ENCODE measurements at places on chromosomes 11 and 22.

- no peak for DNase-seq
Measured at GRCh38 chr22:35368386-35368785, 12.5 kb upstream of the HMOX1 start.

GRCh38 chr11:73409431-73409830, 33.2 kb downstream of the RELT start:
- no peak for DNase-seq

- no peak for DNase-seq
Measured at GRCh38 chr11:115065830-115066664, 387.7 kb downstream of the NXPE2 start.

- no peak for DNase-seq
Measured at GRCh38 chr11:100769617-100770016, 82.5 kb downstream of the ARHGAP42 start.

DNA sequence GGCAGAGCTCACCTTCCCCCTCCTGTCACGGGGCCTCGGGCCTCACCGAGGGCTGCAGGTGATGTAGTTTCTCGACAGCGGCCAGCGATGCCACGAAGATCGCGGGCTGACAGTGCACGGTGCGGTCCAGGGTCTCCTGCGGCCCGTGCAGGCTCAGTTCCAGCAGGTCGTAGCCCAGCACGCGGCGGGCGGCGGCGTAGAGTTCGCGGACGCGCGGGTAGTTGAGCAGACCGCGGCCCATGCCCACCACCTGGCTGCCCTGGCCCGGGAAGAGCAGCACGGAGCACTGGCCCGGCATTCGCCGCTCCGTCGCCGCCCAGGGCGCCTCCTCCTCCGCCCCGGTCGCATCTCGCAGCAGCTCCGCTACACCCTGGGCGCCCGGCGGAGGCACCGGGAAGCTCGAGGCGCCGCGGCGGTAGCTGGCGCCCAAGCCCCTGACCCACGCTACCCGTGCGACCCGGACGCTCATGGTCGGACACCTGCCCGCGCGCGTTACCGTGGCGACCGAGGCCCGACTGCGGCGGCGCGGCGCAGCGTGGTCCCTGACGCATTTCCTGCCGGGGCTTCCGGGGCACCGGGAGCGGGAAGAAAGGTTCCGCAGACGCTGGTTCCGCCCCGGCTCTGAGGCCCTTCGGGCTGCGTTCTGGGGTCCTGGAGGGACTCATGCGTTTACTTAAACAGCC, at the start of gene MCAT:
Gene MCAT (minus strand): TSS at position 519 of the 683 bp plus-strand sequence. CDS start 50 bp downstream, at position 469.
- no peak for DNase-seq

DNA sequence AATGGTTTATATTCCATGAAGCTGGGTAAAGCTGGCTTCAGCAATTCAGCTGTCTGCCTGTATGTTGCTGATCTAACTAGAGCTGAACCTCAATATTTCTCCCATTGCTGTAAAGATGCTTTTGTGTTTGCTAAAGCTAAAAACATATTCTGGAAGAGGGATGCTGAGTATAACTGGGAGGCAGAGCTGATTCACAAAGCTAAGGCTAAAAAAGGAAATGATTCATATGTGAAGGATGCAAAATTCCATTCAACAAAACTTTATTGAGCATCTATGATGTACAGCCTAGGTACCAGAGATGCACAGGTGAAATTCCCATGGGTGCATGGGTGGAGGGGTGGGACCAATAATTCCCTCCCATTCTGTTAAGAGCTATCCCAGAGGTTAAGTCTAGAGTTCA, 193.9 kb downstream of the KIF18A start:
- DNase-seq, result no peak

GRCh38 chr11:71065841-71066240, 186.5 kb downstream of the SHANK2 start:
- DNase-seq, result no peak

- DNase-seq, result no peak
Measured at GRCh38 chr11:122981388-122982264, at the start of gene BSX. Gene BSX (minus strand): TSS chr11:122981834. CDS start chr11:122981671, 163 bp downstream.

- DNase-seq, result peak; percentile 98
Measured at GRCh38 chr22:37674951-37675929, at the start of gene LGALS1. Gene LGALS1 (plus strand): TSS chr22:37675636. CDS start chr22:37675703, 67 bp downstream.

DNA sequence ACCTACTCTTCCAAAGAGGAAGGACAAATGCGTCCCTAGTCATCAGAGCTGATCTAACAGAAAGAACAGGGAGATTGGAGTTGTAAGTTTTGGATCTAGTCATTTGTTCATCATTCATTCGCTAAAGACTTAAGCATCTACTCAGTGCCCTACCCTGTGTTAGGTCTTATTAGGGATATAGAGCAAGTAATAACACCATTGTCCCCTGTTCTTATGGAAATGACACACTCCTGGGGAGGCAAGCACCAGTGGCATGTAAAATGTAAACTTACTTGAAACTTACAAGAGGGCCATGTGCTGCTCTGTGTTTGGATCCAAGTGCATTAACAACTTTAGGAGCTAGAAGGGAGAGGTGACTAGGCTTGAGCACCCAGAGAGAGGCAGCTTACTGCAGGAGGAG, 61.9 kb downstream of the P4HA3 start:
- DNase-seq, result no peak

GRCh38 chr11:103619480-103619879, 417.0 kb upstream of the DDI1 start:
- no peak for DNase-seq

DNA sequence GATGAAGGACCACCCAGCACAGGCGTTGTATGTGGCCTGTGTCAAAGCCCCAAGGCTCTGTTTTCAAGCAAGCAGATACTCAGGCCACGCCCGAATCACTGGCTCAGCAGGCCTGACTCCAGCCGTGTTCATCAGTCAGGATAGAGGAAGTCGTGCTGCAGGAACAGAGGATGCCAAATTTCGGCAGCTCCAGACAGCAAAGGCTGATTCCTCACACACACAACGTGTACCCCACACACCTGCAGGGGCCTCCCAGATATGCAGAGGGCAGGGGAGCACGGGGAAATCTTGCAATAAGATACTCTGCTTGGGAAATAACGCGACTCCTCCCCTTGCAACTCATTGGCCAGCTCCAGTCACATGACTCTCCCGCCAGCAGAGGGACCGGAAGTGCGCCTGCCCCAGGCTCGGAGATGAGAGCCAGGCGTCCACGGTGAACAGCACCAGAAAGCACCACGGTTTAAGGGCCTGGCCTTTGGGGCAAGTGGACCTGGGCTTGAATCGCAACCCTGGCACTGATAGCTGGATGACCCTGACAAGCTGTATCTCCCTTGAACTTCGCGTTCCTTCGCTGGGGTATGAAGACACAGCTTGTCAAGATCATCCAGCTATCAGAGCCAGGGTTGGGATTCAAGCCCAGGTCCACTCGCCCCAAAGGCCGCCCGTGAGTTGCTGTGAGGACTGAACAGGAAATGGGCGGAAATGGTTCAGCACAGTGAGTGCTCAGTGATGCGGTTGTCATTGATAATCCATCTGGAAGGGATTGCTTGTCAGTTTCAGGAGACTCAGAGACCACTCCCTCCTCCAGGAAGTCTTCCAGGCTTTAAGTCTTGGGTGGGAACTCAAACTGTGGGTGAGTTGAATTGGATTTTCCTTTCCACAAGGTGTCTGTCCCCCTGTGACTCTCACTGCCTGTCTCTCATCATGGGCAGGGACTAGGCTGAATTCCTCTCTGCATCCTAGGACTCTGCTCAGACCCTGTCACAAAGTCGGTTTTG, 88.5 kb downstream of the MYEOV start:
- DNase-seq, result no peak

DNA sequence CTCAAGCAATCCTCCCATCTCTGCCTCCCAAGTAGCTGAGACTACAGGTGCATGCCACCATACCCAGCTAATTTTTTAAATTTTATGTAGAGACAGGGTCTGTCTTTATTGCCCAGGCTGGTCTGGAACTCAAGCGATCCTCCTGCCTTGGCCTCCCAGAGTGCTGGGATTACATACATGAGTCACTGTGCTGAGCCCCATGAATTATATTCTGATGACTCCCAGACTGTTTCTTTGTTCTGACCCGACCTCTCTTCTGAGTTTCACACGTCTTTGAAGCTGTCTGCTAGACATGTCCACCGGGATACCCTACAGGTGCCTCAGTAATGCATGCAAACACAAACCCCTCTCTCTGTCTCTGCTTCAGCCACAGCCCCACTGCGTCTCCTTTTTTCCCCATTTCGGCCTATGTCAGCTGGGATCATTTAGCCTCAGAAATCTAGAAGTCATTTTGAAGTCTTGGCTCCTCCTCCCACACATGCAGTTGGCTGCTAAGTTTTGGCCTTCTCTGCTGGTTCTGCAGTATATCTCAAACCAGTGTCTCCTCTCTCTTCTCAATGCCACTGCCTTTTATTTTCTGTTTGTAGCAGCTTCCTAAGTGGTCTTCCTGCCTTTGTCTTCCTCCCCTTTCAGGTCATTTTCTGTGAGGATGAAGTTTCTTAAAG, 4.8 kb downstream of the VPS26B start:
- no peak for DNase-seq

DNA sequence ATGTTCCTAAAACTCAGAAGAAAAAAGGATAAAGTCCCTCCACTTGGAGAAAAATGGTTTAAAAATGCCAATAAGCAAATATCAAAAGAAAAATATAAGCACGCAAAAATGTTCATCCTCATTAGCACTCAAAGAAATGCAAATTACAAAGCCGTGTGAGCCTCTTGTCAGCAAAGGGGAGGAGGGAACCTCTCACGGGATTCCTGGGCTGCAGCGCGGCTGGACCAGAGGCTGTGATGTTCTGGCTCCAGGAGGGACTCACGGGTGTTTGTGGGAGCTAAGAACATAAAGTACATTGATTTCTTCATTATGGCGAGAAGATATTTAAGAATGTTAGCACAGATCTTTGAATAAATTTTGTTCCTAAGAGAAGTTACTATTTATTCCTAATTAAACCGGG, 1451.2 kb downstream of the BRD1 start:
- DNase-seq, result no peak

- DNase-seq, result peak; percentile 56
Measured at GRCh38 chr11:819129-819931, 616 bp downstream of the PNPLA2 start.

DNA sequence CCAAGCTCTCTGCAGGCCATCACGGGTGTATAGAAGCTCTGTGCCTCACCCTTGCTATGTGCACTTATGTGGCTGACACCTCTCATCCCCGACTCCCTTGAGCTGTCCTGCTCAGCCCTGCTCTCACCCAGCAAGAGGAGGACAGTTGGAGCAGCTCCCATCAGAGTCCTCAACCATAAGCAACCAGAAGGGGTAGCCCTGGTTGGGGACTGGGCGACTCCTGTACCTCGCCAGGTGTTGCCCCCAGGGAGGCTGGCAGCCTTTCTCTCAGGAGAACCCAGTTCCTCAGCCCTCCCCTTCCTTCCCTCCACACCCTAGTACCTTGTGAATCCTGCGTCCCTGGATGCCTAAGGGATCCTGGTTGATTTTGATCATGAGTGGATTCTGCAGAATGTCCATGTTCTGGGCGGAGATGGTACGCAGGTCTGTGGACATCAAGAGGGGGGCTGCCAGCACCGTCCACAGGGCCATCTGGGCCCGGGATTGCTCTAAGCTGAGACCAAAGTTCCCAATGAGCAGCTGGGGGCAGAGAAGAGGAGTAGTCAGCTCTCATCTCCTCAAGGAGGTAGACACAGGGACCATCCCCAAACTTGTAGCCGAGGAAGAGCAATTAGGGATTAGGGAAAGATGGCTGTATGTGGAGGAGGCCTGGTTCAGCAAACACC, 8.0 kb downstream of the NAGA start:
- DNase-seq, result no peak

- no peak for DNase-seq
Measured at GRCh38 chr11:72042064-72042745, 38.1 kb downstream of the NUMA1 start.

- no peak for DNase-seq
Measured at GRCh38 chr22:49992921-49993648, 19.5 kb downstream of the IL17REL start.

DNA sequence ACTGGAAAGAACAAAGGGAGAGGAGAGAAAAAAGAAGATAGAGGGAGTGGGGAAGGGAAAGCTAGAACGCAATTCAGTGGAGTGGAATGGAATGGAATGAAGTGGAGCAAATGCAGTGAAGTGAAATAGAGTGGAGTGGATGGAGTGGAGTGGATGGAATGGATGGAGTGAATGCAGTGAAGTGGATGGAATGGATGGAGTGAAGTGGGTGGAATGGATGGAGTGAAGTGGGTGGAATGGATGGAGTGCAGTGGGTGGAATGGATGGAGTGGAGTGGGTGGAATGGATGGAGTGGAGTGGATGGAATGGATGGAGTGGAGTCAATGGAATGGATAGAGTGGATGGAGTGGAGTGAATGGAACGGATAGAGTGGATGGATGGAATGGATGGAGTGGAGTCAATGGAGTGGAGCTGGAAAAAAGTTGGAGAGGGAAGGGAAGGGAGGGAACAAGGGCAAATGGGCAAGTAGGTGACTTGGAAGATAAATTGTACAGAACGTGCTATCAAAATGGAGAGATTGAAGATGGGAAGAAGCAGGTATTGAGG, 13.9 kb downstream of the IFITM10 start:
- no peak for DNase-seq

DNA sequence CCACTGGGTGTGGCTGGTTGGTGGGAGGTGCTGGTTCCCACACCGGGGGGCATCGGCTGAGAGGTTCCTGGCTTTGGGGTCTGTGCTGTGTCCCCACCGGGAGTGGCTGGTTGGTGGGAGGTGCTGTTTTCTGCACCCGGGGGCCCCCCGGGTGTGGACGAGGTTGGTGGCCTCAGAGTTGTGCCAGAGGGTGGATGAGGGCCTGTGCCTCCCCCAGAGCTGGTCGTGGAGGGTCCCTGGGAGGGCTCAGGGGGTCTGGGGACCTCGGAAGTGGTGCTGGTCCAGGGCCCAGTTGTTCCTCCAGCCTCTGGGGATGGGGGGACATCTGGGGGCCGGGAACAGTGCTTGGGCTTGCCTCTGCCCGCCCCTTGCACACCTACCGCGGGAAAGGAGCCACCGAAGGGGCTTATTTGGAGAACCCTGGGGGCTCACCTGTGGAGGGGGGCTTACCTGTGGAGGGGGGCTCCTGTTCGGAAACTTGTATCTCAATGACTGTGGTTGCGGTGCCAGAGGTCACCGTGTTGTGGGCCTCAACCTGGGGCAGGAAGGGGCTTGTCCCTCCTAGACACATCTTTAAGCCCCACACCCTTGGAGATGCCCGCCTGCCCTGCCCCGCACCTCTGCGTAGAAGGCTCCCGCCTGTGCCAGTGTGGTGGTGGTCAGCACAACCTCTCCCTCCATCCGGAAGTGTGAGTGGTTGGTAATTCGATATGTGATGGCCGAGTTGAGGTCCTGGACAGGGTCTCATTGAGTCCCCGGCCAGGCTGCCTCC, 3.3 kb upstream of the IRF7 start:
- DNase-seq, result no peak

DNA sequence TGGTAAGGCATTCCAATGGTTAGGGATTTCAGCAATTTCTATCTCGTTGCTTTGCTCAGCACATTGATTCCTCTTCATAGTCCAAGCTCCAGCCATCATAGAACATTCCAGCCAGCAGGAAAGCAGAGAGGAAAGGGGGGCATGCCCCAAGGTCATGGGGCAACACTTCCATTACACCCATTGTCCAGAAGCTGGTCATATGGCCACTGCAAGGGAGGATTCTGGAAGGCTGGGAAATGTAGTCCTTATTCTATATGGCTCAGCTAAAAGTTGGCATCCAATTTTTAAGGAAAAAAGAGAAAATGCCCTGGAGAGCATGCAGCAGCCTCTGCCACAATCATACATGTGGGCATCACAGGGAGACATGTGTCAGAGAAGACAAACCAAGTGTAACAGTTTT, 47.1 kb upstream of the RCN1 start:
- DNase-seq, result no peak

- no peak for DNase-seq
Measured at GRCh38 chr11:64492561-64492960, 98.5 kb upstream of the SLC22A12 start.
